ENCODE measurements at places on chromosomes 16 and 17.

DNA sequence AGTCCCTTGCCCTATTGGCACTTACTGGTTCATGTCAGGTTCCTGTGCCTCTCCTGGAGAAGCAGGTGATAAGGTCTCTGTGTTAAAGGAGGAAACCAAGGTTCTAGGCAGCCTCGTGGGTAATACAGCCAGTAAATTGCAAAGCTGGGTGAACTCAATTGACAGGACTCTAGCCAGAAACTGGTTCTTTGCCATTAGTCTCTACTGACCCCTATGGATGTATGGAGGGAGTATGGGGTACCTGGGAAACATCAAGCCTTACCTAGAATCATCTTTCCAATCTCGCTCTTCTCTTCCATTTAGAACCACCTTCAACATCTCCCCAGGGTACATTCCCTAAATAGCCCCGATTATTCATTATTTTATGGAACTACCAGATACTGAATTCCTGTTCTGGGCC lies 169.3 kb downstream of the CDH13 start:
- no peak for DNase-seq

GRCh38 chr17:7508846-7509245 lies 24.7 kb downstream of the POLR2A start:
- no peak for DNase-seq

- DNase-seq, result no peak
Observed at GRCh38 chr16:27473101-27473900, 71.3 kb downstream of the IL21R start.

- DNase-seq, result peak; percentile 43
Observed at GRCh38 chr16:59181821-59182420, 447.8 kb upstream of the GOT2 start.

- DNase-seq, result no peak
Observed at GRCh38 chr17:48202959-48203358, 95.4 kb downstream of the SNX11 start.

DNA sequence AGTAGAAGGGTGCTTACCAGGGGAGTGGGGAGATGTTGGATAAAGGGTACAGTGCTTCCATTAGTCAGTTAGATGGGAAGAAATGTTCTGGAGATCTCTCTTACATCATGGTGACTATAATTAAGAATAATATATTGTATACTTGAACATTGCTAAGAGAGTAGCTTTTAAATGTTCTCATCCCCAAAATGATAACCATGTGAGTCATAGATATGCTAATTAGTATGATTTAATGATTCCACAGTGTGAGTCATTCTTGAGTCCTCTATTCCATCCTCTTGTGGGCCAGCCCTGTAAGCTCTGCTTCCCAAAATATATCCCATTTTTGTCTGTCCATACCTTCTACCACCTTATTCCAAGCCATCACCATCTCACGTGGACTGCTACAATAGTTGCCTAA lies 80.6 kb upstream of the CDH11 start:
- DNase-seq, result no peak

GRCh38 chr17:37465069-37465616 lies 24.5 kb upstream of the DUSP14 start:
- no peak for DNase-seq

DNA sequence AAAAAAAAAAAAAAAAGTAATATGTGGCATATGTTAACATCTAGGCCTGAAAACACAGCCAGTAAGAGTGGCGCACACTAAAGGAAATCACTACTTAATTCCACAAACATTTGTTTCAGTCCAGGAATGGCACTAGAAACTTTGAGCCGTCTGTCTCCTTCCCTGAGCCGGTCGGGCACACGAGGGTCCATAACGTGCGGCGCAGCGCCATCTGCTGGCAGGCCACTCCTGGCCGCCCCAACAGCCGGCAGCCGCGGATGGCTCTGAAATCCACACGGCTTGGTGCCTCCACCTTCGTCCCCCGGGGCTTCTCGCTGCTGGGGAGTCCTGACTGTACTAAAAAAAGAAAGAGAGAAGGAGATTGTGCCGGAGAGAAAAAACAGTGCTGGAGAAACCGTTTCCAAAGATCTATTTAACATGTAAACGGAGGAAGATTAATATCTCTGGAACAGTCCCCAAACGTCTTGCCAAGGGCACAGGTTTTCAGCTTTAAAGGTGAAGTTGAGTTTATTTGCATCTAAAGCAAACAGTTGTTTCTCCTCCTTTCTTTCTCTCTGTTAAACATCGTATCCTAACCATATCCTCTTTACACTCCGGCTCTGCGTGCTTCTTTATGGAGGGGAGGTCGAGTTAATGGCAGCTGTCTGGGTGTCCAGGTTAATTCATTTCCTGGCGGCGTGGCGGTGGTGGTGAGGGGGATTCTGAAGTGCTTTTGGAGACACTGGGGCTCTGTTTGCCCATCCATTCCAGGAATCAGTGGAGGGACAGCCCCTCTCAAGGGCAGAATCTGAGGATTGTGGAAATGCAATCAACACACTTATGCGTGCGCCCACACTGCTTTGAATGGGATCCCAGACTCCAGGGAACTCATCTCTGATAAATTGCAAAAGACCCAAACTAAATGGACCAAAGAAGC lies 611.3 kb upstream of the SALL1 start:
- DNase-seq, result peak; percentile 62

DNA sequence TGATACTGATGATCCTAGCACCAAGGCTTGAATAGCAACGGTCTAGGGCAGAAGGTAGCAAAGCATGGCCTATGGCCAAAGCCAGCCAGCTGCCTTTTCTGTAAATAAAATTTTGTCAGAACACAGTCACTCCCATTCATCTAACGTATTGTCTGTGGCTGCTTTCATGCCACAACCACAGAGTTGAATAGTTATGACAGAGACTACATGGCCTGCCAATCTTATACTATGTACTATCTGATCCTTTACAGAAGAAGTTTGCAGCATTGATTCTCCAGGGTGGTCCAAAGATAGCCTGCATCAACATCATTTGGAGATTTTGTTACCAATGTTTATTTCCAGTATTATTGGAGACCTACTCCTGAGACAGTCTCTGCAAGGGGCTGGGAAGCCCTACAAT lies 19.9 kb upstream of the MMD start:
- DNase-seq, result no peak

- DNase-seq, result no peak
Observed at GRCh38 chr16:11092788-11093571, 148.6 kb downstream of the CLEC16A start.

DNA sequence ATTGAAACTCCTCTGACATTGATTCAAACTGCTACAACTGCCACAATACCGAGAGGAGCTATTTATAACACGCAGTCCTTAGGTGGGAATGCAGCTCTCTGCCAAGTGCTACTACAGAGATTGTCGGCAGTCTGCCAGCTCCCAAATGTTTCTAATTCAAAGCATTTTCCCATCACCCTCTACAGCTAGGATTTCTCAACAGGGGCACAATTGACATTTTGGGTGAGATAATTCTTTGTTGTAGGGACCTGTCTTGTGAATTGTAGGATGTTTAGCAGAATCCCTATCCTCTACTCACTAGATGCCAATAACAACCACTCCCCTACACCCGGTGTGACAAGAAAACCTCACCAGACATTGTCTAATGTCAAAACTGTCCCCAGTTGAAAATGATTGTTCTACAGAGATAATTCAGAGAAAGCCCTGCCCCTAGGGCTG lies 7.8 kb upstream of the N4BP1 start:
- DNase-seq, result peak; percentile 20

DNA sequence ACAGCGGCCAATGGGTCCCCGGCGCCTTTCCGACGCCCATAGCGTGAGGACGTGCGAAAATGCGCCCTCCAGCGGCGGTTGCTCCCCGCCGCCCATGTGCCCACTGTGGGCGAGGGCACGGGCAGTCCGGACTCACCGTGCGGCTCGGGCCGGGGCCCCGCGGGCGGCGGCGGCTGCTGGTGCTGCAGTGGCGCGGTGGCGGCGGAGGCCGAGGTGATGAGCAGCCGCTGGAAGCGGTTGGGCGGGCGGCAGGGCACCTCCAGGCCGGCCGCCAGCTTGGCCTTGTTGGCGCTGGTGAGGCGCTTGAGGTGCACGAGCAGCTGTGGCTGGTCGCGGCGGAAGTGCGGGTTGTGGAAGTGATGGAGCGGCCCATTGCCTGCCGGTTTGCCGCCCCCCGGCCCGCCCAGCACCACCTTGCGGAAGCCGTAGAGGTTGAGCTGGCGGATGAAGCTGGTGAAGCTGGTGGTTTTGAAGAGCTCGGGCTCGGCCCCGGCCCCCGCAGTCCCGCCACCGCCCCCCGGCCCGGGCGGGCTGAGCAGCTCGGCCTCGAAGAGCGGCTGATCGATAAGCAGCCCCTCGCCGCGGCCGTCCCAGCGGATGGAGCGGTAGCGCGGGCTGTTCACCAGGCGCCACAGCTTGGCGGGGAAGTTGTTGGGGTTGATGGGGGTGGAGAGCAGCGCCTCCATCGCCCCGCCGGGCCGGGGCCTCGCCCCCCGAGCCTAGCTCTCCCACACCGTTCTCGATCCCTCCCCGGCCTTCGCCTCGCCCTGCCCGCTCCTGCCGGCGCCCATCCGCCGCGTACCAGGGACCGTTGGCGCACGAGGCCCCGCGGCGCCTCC lies at the start of gene HSF5:
HSF5 (minus strand) TSS at position 820 of the 839 bp plus-strand sequence; CDS start at position 686, 134 bp downstream.
- DNase-seq, result no peak

GRCh38 chr16:27341971-27342370 lies 28.2 kb downstream of the IL4R start:
- no peak for DNase-seq

DNA sequence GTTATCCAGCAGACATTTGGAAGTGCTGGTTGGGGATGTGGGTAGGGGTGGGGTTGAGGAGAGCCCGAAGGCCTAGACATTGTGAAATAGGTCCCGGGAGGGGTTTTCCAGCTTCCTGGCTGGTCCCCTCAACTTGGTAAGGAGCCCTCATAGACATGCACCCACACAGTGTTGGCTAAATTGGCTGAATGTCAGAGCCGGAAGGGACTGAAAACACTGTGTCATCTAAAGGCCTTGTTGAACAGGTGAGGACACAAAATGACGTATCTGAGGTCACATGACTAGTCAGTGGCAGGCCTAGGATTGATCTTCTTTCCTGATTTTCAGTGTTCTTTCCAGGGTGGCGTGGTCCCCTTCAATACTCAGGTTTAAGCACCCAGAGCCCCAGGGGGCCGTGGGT lies 27.6 kb downstream of the ITGB3 start:
- DNase-seq, result no peak

- DNase-seq, result peak; percentile 46
Observed at GRCh38 chr17:77451894-77452852, 311.4 kb downstream of the SEC14L1 start.

- no peak for DNase-seq
Observed at GRCh38 chr17:82767041-82767754, 15.3 kb downstream of the TBCD start.

- DNase-seq, result no peak
Observed at GRCh38 chr16:5027575-5028235, 6.0 kb downstream of the NAGPA start.

DNA sequence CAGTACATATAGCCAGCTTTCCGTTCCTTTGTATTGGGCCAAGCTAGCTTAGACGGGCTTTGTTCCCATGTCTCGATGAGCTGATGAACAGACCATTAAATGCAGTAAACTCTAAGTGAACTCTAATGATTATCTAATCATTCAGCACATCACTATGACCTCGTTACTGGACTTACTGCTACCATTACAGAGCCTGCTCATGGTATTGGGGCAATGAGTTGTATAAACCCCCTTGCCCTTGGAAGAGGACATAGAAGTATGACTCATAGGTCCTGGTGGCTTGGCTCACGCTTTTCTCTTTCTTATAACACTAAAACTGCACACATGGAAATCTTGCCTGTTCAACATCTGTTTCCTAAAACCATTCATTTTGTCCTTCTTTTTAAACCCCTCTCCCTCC lies 93.6 kb upstream of the DYNLRB2 start:
- no peak for DNase-seq

DNA sequence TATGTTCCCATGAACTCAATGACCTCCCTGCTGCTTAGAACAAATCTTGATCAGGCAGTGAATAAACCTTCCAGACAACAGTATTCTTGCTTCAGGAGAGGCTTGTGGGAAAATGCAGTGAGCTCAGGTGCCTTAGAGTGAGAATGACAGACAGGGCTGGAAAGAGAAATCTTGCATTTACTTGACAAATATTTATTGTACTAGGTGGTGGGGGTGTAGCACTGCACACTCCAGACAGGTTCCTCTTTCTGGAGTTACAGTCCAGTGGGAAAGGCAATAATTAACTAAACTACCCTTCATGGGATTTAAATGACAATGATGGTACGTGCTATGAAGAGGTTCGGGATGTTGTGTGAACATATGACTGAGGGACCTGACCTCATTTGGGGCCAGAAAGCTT lies 182.9 kb downstream of the SHISA9 start:
- DNase-seq, result no peak

DNA sequence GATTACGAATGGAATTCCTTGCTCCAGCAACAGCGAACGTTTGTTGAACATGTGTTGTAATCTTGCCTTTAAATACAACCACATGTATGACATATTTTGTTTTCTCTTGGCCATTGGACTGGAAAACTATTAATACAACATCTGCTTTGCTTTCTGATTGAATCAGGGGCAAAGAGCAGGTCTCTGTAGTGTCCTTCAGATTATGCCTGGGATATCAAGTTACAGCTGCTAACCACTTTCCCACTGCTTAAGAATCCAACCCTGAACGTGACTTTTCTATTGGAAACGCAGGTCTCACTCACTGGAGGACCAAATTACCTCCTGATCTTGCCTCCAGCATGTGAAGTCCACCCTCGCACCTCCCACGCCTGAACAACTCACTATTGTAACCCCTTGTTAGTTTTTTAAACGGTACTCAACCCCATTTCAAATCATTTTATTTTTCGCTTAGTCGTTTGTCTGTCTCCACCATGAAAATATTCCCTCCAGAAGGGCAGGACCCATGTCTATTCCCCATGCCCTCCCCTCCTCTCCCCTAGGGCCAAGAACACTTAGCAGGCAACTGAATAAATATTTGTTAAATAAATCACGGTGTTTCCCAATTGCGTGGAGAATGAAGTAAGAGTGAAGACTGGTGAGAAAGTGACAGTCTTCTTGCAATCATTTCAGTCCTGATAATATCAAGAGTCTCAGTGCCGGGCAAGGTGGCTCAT lies 57.4 kb upstream of the MRTFB start:
- peak; percentile 87 for DNase-seq

GRCh38 chr16:64453646-64454045 lies 668.2 kb downstream of the CDH11 start:
- no peak for DNase-seq

GRCh38 chr17:81453712-81454111 lies 58.5 kb downstream of the BAHCC1 start:
- DNase-seq, result no peak
